CD4-positive, alpha-beta T cell treated with Interleukin-17A for 1 hour (primary cell): ENCODE measurements at places on chromosomes 13 and 19.

DNA sequence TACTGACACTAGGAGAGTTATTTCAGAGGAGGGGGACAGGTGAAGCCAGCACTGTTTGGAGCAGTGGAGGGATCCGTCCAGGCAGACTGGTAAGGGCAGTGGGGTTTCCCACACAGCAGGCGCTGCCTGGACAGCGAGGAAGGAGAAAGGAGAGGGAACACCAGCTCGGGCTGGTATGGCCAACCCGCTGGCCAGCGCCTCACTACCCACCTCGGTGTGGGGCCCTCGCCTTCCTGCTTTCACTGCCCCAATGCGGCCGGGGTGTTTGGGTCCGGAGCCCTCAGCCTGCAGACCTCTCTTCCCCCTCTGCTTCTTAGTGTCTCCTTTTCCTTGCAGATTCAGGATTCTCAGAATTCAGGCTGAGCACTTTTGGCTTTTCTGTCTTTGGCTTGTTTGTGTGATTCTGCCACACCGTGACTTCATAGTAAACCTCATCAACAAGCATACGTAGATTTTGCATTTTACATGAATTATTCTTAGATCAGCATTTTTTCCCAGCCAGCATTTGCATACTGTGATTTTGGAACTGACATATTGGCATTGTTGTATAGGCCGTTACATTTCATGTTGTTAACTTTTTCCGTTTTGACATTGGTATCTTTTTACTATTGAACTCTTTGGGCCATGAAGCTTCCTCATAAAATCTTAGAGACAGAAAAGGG, 294.1 kb downstream of the MYO16 start:
- no peak for DNase-seq

- no peak for DNase-seq
These were observed 926.8 kb downstream of the DIAPH3 start for GRCh38 chr13:59236944-59237343.

DNA sequence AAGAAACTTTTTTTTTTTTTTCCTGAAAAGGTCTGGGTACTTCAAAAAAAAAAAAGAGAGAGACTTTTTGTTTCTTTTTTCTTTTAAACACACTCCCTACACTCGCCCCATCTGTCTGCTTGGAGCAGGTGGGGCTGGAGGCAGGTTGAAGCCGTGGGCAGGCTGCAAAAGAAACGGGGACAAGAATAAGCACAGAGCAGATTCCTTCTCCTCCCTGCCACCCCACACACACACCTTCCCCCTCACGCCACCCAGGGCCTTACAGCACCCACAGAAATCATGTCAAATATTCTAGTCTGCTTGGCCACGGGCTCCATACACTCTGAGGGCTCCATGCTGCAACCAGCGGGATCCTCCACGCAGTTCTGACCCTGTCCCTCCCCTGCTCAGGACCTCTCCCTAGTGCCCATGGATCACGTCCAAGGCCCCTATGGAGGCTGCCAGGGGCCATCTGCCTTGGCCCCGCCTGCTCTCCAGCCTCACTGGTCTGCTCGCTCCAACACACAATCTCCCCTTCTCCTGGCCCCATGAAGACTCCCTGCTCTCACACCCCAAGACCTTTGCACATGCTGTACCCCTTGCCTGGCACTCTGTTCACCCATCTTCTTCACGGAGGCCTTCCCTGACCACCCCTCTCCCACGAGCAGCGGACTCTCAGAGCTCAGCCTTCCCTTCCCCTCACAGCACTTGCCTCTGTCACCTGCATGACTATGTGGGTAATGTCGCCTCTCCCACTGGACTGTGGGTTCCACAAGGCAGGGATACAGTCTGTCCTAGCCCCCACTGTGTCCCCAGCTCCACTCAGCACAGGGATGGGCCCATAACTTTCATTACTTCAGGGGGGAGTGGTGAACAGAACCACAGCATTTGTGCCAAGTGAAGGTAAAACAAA, 11.4 kb downstream of the AKT2 start:
- no peak for DNase-seq

DNA sequence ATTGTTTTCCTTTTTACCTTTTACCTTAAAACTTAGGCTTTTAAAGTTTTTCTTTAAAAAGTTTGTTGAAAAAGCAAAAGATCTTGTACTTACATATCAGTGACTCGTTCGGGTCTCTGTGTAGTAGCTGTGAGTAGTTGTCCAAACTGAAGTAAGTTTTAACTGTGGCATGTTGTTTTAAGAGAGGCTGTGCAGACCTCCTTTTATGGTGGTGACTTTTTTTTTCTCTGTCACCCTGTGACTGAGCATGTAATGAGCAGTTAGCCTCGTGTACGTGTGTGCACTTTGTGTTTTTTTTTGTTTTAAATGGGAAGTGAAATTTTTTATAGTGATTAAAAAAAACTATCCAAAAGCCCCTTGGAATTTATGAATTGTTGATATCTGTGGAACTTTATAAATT, at the start of gene GPR183:
Gene GPR183, minus strand, starts transcription at position 153 of the 400 bp plus-strand sequence. CDS start 11,254 bp downstream, outside the sequence.
- DNase-seq, result peak; percentile 89

- DNase-seq, result no peak
These were observed 7.8 kb downstream of the ISOC2 start for GRCh38 chr19:55453511-55454260.

DNA sequence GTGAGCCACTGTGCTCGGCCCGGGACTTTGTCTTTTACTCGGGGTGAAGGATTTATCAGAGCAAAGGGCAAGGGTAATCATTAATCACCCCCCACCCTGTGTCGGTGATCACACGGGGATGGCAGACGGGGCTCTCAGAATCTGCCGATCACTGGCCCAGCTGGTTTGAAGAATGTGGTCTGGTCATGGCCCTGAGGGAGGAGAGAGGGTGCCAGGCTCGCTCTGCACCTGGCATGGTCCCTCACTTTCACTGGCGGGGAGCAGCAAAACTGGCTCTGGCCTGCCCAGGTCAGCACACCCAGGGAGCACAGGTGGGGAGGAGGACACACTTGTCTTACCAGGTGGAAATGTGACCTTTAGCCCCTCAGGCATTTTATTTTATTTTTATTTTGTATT, 10.2 kb downstream of the REEP6 start:
- DNase-seq, result no peak

DNA sequence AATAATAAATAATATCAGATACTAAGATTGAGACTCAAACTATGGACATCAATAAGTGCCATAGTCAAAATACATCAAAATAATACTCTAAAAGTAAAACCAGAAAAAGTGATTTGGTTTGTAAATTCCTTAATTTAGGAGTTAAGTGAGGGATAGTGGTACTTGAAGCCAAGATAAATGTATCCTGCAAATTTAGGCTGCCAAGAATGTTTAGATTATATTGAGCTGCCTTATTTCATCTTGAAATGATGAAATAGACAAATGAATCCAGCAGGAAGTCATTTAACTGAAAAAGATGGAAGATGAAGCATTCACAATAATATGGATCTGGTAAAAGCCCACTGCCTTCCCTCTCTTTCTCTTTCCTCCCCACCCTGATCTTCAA, 112.3 kb downstream of the LRCH1 start:
- DNase-seq, result no peak

GRCh38 chr13:51729866-51730553, 74.0 kb downstream of the DHRS12 start:
- DNase-seq, result no peak

GRCh38 chr19:21233691-21234090, 91.9 kb downstream of the ZNF431 start:
- no peak for DNase-seq

- DNase-seq, result no peak
These were observed 929.3 kb upstream of the SLITRK5 start for GRCh38 chr13:86741762-86742285.

GRCh38 chr13:111518161-111518792, 197.8 kb downstream of the TEX29 start:
- no peak for DNase-seq

DNA sequence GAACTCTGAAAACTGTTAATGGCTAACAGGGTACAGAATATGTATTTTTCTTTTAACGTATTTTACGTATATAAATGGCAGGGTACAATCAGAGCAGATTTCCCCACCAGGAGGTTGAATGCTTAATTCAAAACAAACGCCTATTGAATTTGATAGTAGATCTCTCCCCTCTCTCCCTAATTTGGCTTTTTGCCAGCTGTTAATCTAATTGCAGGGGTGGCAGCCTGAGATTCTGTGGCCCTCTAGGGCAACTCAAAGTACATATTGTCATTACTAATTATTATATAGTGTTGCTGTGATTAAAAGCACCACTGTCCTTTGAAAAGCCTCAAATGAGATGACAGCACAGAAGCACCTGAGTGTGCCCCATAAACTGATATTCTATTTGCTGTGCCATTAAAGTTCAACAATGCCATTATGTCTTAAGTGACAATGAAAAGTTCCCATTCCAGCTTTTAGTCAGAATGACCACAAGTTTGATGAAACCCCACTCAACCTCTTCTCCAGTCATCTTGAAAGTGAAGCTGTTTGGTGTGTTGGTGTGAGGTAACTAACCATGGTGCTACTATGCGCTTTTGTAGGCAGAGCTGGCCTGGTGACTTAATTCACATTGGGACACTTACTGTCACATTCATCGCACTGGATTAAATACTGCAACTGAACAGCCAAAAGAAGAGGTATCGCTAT, 351.4 kb downstream of the KCNRG start:
- DNase-seq, result peak; percentile 54

DNA sequence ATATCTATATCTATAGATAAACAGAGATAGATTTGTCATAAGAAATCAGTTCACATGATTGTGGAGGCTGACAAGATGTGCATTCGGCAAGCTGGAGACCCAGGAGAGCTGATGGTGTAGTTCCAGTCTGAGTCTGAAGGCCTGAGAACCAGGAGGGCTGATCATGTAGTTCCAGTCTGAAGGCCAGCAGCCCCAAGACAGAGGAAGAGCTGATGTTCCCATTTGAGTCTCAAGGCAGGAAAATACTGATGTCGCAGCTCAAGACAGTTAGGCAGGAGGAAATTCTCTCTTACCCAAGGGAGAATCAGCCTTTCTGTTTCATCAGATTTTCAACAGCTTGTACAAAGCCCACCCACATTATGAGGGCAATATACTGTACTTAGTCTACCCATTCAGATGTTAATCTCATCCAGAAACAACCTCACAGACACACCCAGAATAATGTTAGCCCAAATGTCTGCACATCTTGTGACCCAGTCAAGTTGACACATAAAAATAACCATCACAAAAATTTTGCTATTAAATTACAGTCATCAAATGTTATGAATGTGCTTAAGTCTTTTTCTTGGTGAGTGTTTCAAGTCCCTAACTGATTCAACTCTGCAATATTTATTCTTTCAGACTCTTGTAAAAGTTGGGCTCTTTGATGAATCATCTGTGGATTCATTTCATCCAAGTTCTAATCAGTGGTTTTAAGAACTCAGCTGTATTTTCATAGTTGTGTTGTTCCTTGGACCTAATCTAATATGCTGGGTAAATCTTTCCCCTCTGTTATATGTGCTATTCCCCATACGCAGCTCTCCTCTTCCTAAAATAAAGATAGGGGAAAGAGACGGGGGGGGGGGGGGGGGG, 22.7 kb upstream of the LRCH1 start:
- DNase-seq, result no peak

- DNase-seq, result peak; percentile 86
These were observed 3.9 kb downstream of the MIDN start for GRCh38 chr19:1252221-1252820.

DNA sequence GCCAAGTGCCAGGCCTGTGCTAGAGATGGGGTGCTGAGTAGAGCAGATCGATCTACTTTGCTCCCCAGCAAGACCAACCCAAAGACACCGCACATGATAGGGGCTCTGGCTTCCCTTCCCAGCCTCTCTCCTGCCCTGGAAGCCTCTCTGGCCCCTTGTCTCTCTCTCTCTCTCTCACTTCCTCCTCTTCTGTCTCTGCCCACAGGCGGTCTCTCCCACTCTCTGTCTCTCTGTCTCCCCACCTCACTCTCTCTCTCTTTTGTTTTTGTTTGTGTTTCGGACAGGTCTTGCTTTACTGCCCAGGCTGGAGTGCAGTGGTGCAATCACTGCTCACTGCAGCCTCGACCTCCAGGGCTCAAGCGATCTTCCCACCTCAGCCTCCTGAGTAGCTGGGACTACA, 1.3 kb downstream of the SELENOV start:
- no peak for DNase-seq

DNA sequence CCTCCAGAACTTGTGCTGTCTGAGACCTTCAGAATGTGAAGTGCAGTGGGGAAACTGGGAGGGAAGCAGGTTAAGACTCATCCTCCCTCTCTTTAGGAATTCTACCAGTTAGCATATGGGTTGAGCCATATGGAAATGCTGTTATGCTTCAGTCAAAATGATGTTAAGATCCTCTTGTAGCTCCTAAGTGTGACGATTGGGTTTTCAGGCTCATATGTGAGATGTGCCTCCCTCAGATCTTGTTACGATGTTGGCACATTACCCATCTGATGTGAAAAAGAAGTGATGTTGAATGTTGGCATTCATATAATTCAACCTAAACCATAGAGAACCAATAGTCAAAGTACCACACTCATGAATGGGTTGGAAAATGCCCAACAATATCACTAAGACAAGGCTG, 67.8 kb upstream of the IPO5 start:
- DNase-seq, result no peak

DNA sequence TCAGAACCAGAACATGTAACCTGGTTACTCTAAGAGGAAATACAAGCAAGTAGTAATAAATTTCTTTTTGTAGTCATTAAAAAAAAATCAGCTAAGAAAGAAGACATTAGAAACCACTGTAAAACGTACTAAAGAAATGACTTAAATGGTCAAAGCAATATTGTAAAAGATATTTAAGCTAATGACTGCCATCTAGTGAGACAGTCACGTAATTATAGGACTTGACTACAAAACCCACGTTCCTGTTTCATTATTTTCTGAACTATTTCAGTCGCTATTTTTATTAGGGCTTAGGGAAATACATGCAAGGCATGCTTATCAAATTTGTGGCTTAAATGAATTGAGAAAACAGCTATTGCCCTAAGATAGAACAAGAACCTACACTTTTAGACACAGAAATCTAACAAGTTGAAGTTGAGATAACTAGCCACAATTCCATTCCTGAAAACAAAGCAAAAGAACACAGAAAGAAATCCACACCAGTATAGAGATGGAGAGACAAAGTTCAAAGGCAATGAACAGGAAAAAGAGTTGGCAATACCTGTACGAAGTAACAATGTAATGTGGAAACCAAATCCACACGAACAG, 17.9 kb downstream of the ALG5 start:
- peak; percentile 22 for DNase-seq

DNA sequence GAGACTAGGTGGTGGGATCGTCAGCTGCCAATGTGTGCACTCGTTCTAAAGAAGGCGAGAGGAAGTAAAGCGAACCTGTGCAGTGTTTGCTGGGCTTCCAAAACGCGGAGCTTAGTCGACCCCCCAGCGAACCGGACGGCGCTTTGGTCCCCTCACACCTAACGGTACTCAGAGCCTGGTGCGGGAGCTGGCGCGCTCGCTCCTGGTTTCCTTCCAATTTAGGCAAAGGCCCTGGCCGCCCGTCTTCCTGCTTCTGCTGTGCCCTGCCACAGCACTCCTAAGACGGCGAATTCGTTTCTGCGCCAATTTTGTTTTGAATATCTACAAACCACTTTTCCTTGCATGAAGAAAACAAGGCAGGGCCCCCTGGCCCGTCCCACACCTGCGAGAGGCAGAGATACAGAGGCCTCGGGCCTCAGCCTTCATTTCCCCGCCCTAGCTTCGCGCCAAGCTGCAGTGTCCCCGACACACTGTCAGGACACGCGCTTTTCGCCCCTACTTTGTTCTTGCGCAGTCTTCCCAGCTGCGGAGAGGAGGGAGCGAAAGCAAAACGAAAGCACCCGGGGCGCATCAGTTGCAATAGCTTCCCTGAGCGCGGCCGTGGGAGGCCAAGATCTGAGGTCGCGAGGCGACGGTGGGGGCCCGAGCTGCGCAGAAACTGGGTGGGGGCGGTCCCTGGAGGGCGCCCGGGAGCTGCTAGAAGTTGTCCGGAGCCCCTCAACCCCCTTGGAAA, 111.9 kb downstream of the KCNRG start:
- DNase-seq, result peak; percentile 70

- no peak for DNase-seq
These were observed 53.9 kb downstream of the CHST8 start for GRCh38 chr19:33675501-33676124.
